A673 (cell line): ENCODE measurements at places on chromosomes 5 and 9. TPM values are rescaled to one million over a fixed set of nuclear protein-coding genes. Genes with fewer than 3 reads are reported as not detected.

- DNase-seq, result no peak
Observed at GRCh38 chr9:16915126-16915831, 44.8 kb upstream of the BNC2 start.

GRCh38 chr5:71829206-71829605, 110.1 kb downstream of the CARTPT start:
- DNase-seq, result no peak

DNA sequence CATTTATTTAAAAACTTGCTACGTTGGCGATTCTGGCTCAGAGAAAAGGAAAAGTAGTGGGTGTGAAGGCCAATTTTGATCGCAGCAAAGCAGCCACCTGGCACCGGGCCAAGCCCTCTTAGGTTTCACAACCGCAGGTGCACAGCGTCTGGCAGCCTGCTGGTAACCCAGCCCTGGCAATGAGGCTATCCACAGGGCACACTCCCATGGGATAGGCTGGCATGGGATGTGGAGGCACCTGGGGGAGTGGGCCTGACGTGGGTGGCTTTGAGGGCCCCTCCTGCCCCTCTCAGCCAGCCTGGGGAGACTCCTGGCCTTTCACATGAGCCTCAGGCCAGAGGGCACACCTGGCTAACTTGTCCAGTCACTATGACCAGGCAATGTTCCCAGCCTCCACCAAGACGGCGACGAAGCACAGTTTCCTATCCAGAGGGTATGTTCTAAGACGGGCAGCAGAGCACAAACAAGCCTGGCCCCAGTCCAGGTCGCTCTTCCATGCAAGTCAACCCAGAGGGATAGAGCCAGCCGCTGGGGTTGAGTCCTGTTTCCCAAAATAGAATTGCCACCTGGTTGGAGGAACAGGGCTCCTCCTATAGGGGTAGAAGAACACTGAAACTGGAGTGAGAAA, 19.0 kb downstream of the CMBL start:
- no peak for DNase-seq

GKAP1 gene
- 6.0 and 11.3 TPM in 2 replicates for total RNA-seq

DNA sequence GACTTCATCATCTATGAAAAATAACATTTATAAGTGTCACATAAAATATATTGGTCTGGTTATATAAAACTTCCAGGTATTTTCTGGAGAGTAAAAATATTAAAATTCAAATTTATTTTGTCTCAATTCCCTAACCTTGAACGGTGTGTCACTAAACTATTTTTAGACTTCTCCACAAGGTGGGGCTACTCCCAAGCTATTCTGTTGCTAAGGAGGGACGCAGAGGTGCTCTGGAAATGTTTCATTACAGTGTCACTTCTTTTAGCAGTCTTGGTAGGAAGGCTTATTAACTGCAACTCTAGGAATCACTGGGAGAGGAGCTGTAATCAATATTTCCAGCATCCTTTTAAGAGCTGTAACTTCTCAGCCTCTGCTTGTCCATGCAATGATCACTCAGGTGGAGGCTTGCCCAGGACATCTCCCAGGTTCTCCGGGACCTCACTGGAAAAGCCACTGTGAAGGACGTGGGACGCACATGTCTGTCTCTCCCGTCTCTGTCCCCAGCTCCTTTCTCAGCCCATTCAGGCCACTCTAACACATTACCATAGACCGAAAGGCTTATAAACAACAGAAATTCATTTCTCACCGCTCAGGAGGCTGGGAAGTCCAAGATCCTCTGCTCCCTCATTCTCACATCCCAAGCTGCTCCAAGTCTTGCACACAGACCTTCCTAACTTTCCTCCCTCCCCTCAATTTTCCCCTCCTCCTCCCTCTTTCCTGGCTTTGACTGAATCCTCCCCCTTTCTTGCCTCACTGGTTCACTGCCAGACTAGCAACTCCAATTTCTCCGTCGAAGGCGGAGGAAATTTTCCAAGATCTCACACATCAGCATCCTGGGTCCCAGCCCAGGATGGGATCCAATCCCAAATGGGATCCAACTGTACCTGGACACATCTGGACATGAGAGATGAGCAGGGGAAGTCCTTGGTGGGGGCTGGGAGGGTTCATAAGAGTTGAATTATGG, 32.7 kb upstream of the DNAH5 start:
- DNase-seq, result peak; percentile 60
